ENCODE measurements at places on chromosomes 2 and 18.

DNA sequence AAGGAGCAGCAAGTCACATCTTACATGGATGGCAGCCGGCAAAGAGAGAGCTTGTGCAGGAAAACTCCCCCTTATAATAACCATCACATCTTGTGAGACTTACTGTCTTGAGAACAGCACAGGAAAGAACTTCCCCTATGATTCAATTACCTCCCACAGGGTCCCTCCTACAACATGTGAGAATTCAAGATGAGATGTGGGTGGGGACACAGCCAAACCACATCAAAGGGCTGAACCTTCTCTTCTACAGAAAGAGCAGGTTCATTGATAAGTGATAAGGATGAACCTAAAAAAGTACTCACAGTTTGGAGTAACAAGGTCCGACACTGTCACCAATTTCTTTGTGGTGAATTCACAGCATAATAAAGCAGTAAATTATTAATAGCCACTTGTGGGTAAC is 422.2 kb upstream of the FSIP2 start:
- DNase-seq, result no peak

- no peak for DNase-seq
These were observed 24.1 kb upstream of the ZCCHC2 start for GRCh38 chr18:62498616-62499262.

DNA sequence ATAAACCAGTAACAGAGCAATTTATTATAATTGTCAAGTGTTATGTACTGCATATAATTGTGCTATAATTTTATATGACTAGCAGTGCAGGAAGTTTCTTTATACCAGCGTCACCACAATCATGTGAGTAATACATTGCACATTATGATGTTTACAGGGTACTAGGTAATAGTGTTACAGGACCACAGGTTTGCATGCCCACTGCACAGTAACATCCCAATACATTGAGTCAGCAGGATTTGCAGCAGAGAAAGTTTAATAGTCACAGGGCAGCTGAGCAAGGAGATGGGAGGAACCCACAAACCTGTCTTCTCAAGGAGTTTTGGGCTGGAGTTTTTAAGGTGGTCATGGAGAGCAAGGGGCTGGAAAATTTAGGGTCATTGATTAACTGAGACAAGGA is 1042.9 kb upstream of the ACVR2A start:
- DNase-seq, result no peak

- no peak for DNase-seq
These were observed 94.1 kb downstream of the ANKRD44 start for GRCh38 chr2:197216361-197216979.

DNA sequence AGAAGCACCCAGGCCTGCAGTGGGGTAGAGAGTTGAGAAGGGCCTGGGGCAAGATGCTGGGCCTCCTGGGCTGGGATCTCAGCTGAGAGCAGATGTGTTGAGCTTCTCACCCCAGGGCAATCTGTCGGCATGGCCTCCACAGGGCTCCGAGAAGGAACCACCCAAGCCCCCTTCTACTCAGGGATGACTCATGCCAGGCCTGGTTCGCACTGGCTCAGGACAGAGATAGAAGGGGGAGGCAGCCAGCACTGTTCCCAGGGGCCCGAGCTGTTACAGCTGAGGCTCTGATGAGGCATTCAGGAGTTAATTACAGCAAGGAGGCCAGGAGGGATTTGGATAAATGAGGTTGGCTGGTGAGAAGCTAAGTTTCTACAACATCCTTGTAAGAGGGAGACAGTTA is 62.5 kb downstream of the CENPO start:
- DNase-seq, result no peak

GRCh38 chr2:58698620-58699019 is 457.5 kb upstream of the FANCL start:
- no peak for DNase-seq

DNA sequence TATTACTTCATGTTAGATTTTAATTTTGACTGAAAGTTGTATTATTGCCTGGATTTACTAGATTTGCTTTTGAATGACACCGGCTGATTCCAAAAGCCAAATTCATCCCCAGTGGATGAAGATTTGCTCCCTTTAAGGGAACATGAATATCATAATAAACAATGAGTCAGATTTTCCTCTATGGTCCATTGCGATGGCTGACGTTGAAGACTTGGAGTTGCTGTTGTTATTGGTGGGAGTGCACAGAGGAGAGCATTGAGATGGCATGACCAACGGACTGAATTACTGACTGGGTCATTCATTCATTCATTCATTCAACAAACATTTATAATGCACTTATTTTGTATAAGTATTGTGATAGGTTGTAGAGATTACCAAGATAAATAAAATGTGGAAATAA is 33.4 kb upstream of the LYPD1 start:
- no peak for DNase-seq

- no peak for DNase-seq
These were observed 34.8 kb downstream of the TRAPPC12 start for GRCh38 chr2:3414133-3414860.
